ENCODE measurements at places on chromosomes 1 and 21. TPM values are rescaled to one million over a fixed set of nuclear protein-coding genes. Genes with fewer than 3 reads are reported as not detected.

The PALMD gene
- 3.2 TPM for total RNA-seq

The MYOC gene
- not detected for total RNA-seq

The RHCE gene
- 0.61 TPM for total RNA-seq

The PLA2G2C gene
- total RNA-seq: not detected

The MIXL1 gene
- total RNA-seq: not detected

The EDN2 gene
- not detected for total RNA-seq

The GJC2 gene
- 2.1 TPM for total RNA-seq

The BRINP3 gene
- total RNA-seq: 0.16 TPM

The PLA2G2F gene
- not detected for total RNA-seq

The CD160 gene
- total RNA-seq: not detected

The GUCA2B gene
- total RNA-seq: not detected

The CYP4Z1 gene
- total RNA-seq: not detected

The LCE2C gene
- not detected for total RNA-seq

The SLC6A17 gene
- 0.97 TPM for total RNA-seq

The RAB25 gene
- total RNA-seq: not detected

The OR2L13 gene
- not detected for total RNA-seq

The DEPDC1 gene
- total RNA-seq: 1.5 TPM

The ADAMTSL4 gene
- total RNA-seq: 12.3 TPM

The NBPF20 gene
- 2.3 TPM for total RNA-seq

The SPATA46 gene
- not detected for total RNA-seq

The FAM3B gene
- not detected for total RNA-seq

The OR6N1 gene
- total RNA-seq: not detected

The ERICH3 gene
- total RNA-seq: not detected

The MYBPH gene
- not detected for total RNA-seq

The CD1B gene
- total RNA-seq: not detected

The FNDC10 gene
- total RNA-seq: 2.4 TPM

The MCOLN3 gene
- total RNA-seq: 0.97 TPM

The NUF2 gene
- 0.97 TPM for total RNA-seq

The SYT6 gene
- not detected for total RNA-seq

The DDR2 gene
- 472 TPM for total RNA-seq

The COP1 gene
- 57.0 TPM for total RNA-seq

The OR10J1 gene
- not detected for total RNA-seq

The CELA3B gene
- not detected for total RNA-seq

The CADM3 gene
- total RNA-seq: 0.49 TPM

The AMY1C gene
- total RNA-seq: not detected

The ATG4C gene
- total RNA-seq: 11.2 TPM

The PGD gene
- total RNA-seq: 229 TPM

The KRTAP8-1 gene
- total RNA-seq: not detected

The FBLIM1 gene
- 83.2 TPM for total RNA-seq

The MTX1 gene
- total RNA-seq: 39.1 TPM

The ZNF695 gene
- 0.81 TPM for total RNA-seq

The ANKRD45 gene
- 0.16 TPM for total RNA-seq

The ALPL gene
- total RNA-seq: 4.9 TPM

The VAV3 gene
- 4.2 TPM for total RNA-seq

The AVPR1B gene
- not detected for total RNA-seq

The LCE1D gene
- not detected for total RNA-seq

The CDK18 gene
- 2.6 TPM for total RNA-seq

The CLDN14 gene
- total RNA-seq: not detected

The CNR2 gene
- total RNA-seq: not detected

The PTGFRN gene
- total RNA-seq: 54.5 TPM

The MMP23B gene
- 0.49 TPM for total RNA-seq

The CXADR gene
- 0.49 TPM for total RNA-seq

The SMPDL3B gene
- total RNA-seq: not detected

The SPRR4 gene
- total RNA-seq: not detected

The PGBD5 gene
- total RNA-seq: 0.16 TPM

The PTP4A2 gene
- 372 TPM for total RNA-seq

The S100A2 gene
- 6.8 TPM for total RNA-seq

The THBS3 gene
- total RNA-seq: 41.2 TPM
